CD4-positive, alpha-beta T cell treated with Interleukin-6 for 4 hours (primary cell): ENCODE measurements at places on chromosomes 1 and 21.

DNA sequence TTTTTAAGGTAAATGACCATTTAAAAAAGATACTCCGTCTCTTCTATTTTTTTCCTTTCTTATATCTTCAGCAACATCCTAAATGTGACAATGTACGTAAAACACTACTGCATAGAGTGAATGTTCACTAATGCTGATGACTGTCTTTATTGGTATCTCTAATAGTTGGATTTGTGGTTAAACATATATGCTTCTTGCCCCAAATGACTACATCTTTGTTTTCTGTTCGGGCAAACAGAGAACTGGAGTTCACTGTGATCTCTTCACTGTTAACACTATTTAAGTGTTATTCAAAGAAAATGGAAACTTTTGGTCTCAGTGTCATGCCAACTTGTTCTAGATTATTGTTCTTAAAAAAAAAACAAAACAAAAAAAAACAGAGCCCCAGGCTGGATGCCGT lies 109.4 kb downstream of the KIF26B start:
- no peak for DNase-seq

DNA sequence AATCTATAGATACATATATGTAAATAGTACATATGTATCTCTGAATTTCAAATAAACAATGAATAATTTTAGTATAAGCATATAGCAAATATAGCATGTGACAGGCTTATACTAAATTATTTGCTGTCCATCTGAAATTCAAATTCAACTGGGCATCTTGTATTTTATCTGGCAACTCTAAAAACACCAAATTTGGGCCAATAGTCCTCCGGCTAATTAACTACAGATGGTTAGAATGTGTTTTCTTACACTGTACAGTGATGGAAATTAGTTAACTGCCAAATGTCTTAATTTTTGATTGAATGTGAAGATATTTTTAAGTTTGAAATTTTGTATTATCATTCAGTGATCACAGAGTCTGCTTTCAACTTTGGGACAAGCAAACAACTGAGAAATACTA lies 30.7 kb downstream of the KCNJ15 start:
- DNase-seq: no peak

GRCh38 chr1:1435911-1436629 lies 580 bp downstream of the VWA1 start:
- no peak for DNase-seq

DNA sequence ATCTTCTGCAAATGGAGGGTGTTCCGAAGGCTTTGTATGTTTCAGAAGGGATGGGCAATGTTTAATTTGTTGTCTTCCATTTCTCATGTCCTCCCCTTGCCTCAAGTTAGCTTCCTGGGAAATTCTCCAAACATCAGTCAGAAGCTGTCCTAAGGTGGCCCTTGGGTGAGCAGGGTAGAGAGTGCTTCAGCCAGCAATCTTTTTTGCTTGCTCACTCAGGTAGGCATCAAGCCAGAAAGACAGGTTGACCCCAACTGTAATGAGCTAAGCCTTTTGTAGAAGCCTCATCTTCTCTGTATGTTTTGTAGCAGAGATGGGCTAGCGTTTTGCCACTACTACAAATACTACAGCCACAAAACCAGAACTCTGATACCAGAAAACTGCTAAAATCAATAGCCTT lies 321.5 kb upstream of the FAM78B start:
- DNase-seq: no peak

- no peak for DNase-seq
These were observed 6.5 kb downstream of the FMO5 start for GRCh38 chr1:147218606-147219005.

DNA sequence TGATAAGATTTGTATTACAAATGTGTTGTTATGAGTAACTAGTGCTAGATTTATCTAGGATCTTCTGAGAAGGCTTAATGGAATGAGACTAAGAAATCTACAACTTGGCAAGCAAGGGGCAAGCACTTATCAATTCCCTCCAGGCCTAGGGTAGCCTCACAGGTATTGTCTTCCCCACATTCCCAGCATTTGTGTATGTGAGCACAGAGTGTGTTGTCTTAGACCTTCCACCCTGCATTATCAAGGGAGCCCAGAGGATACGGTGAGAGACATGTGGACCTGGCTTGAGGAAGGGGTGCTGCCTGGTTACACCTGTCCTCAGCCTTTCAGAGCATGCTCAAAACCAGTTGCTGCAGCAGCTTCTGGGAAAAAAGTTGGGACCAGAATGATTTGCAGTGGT lies 327.2 kb downstream of the MRPL39 start:
- DNase-seq: no peak

GRCh38 chr21:39079617-39080016 lies 103.6 kb downstream of the PSMG1 start:
- no peak for DNase-seq

- DNase-seq: peak; percentile 55
These were observed 688 bp downstream of the PRXL2B start for GRCh38 chr1:2587071-2587859.

DNA sequence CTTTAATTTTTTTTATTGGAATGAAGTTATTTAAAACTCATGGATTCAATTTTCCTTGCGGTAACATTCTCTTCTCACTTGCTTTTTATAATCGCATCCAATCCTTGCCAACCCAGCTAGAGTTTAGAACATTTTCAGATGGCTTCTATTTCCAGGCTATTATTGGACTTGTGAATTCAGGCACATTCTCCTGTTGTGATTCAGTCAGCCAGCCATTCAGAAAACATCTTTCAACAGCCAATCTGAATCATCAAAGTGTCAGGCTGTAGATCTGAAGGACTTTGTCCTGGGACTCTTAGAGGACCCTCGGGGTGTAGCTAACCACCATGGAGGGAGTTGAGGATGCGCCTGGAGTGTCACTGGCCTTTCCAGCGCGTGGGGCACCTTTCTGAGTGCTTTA lies 92.4 kb downstream of the PRDM2 start:
- no peak for DNase-seq

- no peak for DNase-seq
These were observed 77.4 kb downstream of the CCDC18 start for GRCh38 chr1:93257889-93258288.

DNA sequence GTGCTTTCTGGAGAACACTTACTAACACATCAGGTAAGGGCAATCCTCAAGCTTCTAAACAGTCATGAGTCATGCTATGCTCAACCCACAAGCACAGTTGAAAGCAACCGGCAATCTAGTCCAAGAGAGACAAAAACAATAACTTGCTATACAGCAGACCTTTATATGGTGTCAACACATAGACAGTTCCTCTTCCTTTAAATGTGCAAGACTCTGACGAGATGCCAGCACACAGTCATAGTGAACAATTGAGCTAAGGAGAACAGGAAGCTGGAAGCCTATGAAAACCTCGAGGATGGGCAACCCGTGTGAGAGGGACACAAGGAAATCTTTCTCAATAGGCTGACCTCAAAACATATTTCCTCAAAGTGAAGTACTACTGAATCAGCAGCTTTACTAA lies 5.3 kb downstream of the ADIPOR1 start:
- DNase-seq: peak; percentile 23

- no peak for DNase-seq
These were observed 6.3 kb upstream of the RGS13 start for GRCh38 chr1:192629612-192630011.

GRCh38 chr1:6303397-6304012 lies 42.6 kb upstream of the GPR153 start:
- DNase-seq: no peak

DNA sequence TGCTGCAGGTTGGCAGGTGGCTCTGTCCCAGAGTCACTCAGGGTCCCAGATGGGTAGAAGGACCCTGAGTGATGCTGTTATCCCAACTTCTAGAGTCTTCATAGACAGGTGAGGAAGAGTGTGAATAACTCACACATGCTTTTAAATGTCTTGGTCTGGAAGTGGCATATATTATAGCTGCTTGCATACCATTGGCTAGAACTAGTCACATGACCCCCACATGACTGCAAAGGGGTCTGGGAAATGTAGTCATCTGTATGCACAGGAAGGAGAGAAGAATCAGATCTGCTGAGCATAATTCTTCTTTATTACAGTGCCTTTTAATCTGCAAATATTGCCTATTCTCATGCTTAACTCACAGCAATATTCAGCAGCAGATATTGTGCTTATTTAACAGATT lies 28.2 kb upstream of the KLHDC7A start:
- no peak for DNase-seq

DNA sequence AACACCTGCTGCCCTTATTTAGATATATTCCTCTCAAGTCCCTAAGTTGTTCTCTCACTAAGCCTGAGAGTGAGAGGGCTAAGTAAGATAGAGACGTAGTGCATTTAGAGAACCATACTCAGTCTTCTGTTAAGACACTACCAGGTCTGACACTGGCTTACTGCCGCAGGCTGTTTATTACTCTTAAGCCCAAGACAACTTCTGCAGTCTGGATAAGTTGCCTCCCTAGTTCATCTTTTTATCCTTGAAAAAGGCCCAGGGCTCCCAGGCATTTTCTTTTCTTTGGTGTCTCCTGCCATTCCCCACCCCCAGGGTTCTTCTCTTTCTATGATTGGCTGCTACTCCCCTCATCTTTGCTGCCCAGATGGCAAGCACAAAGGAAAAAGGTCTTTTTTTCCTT lies 38.7 kb downstream of the CACHD1 start:
- DNase-seq: no peak

- DNase-seq: no peak
These were observed 34.0 kb downstream of the C1orf198 start for GRCh38 chr1:230834292-230834691.

DNA sequence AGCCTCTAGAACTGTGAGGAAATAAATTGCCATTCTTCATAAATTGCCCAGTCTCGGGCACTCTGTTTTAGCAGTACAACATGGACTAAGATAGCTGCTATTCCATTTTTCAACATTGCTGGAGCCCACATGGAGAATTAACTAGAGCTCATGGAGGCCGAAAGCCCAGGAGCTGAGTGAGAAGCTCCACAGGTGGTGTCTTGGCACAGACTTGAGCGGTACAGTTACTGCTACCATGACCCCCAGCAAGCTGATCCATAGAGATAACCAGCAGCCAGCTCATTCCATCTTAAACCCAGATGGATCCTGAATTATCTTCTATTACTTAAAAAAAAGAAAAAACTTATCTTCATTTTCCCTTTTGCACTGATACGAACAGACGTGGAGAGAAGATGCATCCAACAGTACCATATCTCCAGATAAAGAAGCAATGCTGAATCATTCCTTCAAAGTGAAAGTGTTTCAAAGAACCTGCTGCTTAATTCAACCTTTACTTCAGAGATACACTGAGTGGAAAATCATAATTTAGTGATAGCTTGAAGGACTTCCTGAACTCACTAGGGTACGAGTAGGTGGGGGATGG lies 115.1 kb downstream of the SETD4 start:
- DNase-seq: no peak

- DNase-seq: no peak
These were observed 13.2 kb upstream of the CDA start for GRCh38 chr1:20575541-20576336.

DNA sequence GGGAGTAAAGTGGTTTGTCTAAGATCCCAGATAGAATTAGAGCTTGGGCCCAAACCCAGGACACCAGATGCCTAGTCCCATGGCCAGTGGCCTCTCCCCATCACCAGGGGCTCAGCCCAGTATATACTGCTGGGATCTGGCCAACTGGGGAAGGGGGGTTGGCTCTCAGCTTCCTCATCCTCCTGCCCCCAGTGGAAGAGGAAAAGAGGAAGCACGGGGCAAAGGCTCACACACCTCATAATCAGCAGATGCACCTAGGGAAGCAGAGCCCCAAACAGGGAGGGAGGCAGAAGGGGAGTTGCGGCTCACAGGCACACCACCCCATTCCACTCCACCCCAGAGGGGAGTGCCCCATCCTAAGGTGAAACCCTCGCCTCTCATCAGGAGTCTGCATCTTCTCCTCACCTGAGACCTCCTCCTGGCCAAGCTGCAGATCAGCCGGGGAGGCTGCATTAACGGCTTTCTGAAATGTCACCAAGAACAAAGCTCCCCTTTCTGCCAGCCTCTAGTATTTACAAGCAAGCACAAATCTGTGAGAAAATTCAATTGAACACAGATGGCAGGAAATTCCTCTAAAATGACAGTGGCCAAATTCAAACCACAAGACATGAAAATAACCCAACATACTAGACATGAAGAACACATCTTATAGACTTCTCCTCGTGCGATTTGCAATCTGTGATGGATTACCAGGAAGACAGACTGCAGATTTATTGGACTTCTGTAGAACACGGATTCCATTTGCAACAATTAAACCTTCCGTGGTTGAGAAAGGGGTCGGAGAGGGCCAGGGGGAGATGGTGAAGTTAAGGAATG lies 82.8 kb downstream of the GLIS1 start:
- no peak for DNase-seq

DNA sequence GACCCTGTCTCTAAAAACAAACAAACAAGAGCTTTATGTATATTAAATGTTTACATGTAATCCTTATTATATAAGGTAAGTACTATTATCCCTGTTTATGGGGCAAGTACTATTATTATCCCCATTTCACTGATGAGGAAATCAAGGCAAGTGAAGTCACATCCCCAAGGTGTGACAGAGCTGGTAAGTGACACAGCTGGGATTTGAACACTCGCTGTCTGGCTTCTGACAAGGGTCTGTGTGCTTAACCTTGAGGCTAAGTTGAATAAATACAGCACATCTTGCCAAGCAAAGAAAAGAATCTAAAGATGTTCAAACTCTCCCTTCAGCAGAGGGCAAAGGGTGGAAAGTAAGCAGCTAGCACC lies 167.9 kb upstream of the IRF2BP2 start:
- DNase-seq: no peak

GRCh38 chr1:15799004-15799867 lies 8.2 kb downstream of the UQCRHL start:
- DNase-seq: no peak

DNA sequence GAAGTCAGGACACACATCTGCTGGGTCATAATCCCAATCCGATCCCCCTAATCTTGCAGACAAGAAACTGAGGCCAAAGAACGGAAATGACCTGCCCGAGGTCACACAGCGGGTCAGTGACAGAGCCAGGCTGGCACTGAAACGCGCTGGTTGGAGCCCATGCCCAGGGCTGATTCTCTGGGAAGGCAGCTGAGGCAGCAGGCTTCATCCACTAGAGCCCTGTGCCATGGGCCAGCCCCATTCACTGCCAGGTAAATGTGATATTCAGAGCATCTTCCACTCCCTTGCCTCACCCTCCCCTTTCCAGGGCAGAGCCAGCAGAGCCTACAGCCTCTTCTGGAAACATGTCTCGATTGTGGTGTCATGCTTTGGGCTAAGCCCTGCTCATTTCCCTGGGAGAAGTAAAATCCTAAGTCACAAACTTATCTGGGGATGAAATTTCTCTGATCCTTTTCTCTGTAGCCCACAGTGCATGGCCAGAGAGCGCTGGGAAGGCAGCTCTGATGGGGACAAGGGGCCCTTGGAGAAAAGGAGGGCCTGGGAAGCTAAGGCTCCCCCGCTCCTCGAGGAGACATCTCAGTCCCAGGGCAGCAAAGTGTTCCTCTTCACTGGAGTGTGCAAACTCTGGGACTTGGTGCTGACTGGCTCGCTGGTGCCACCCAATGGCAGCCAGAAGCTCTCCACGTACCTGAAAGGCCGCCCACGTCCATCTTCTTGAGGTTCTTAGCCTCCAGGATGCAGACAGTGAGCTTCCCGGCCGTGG lies 110.4 kb downstream of the SYT2 start:
- DNase-seq: peak; percentile 11

- DNase-seq: no peak
These were observed at the start of gene SERTAD4 for GRCh38 chr1:210232511-210233215. Gene SERTAD4, plus strand, starts transcription at chr1:210232796. Its CDS starts 5,165 bp downstream, at chr1:210237961.
